ENCODE measurements at places on chromosomes 13 and 19.

GRCh38 chr19:30552593-30552992 is 180.4 kb downstream of the ZNF536 start:
- H3K4me1 ChIP-seq, result peaks cover 15% of the 10 kb centered on the region
- no peak overlapping the region for H3K27ac ChIP-seq
- H3K36me3 ChIP-seq, result no peaks in the 10 kb centered on the region
- H3K27me3 ChIP-seq, result peaks cover 2% of the 10 kb centered on the region

DNA sequence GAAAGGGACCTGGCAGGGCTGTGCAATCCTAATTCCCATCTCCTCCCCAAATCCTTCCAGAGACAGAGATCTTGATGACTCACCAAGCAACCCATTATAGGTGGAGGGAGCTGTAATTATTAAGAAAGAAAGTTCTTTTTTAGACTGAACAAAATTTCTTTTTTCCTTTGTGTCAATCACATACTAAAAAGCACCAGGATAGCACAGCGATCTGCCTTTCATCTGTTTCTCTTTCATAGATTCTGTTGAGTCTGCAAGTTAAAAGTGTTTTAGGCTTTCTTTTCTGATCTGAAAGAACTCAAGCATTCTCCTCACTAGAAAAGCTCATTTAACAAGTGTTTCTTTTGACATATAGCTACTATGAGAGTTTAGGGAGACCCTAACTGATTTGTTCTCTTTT is 222.8 kb downstream of the DCT start:
- no peak overlapping the region for H3K27ac ChIP-seq
- no peak overlapping the region for H3K4me3 ChIP-seq
- H3K4me1 ChIP-seq, result peaks cover 5% of the 10 kb centered on the region
- no peaks in the 10 kb centered on the region for H3K36me3 ChIP-seq
- DNase-seq, result no peak

DNA sequence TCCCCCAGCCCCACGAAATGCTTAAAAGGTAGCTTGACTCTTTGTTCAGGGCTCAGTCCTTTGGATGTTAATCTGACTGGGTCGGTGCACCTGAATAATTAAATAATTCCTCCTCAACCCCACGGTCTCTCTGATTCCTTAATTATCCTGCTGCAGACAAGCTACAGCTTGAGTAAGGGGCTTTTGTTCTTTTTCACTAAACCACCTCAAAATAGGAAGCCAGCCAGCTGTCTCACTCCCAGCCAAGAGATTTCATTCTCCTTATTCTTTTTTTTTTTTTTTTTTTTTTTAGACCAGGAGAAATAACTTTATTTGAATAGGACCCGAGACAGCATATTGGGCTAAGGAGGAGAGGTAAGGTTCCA is 7.9 kb upstream of the FCGBP start:
- H3K27ac ChIP-seq, result peak overlapping the region; percentile 93
- peak overlapping the region; percentile 27 for H3K4me3 ChIP-seq
- no peaks in the 10 kb centered on the region for H3K36me3 ChIP-seq
- DNase-seq, result no peak
- H3K27me3 ChIP-seq, result no peaks in the 10 kb centered on the region

DNA sequence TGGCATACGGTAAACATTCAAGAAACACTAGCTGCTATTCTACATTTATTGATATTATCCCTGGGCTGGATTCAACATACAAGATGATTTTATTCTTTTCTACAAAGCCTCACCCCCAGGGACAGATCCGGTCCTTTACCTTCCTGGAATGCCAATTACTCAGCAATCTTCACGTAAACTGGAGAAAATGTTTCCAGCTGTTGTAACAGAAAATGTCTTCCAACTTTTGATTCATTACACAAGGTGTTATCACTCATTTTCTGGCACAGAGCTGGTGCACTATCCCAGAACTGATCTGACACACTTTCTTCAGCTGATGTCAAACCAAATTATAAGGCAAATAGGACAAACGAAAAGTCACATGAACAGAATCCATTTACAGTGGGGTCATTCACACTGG is 33.1 kb downstream of the DCLK1 start:
- no peaks in the 10 kb centered on the region for H3K27me3 ChIP-seq
- no peak overlapping the region for H3K4me3 ChIP-seq
- no peaks in the 10 kb centered on the region for H3K4me1 ChIP-seq
- no peaks in the 10 kb centered on the region for H3K36me3 ChIP-seq

- peaks cover 2% of the 10 kb centered on the region for H3K27me3 ChIP-seq
- DNase-seq, result no peak
- H3K27ac ChIP-seq, result no peak overlapping the region
- H3K4me3 ChIP-seq, result no peak overlapping the region
Observed at GRCh38 chr13:94236872-94237271, 242.6 kb downstream of the DCT start.

DNA sequence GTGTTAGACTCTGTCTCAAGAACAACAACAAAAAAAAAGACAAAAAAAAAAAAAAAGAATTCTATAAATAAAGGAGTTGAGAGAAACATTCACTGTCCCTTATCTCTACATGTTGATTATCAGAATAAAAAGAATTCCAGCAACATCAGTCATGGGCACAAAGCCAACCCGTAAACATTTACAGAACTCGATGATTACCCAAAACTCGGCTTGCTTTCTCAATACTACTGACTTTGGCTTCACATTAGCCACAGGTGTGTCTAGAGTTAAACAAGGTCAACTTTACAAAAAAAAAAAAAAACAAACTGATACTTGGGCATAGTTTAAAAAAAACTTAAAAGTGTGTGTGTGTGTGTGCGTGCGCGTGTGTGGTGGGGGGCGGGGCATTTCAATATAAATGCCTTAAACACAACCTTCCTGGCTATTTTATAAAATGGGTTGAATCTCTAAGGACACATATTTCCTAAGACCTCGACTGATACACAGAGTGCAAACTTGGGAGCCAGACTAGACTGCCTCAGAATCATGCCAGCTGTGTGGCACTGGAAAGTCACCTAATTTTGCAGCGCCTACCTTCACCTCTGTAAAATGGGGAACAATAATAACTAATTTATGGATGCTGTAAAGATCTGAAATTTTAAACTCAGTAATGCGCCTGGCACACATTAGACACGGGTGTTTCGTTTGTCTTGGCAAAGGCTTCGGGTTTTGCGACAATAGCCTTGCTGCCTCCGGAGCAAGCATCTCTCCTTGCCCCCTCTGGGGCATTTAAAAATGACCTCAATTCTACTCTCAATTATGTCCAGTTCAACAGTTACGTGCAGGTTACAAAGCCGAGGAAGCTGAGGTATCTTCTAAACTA is 922 bp downstream of the EBPL start:
- peaks cover 16% of the 10 kb centered on the region for H3K4me1 ChIP-seq
- peak overlapping the region; percentile 95 for H3K4me3 ChIP-seq
- peaks cover 12% of the 10 kb centered on the region for H3K36me3 ChIP-seq
- peaks cover 7% of the 10 kb centered on the region for H3K27me3 ChIP-seq

GRCh38 chr19:710767-711166 is 2.0 kb downstream of the PALM start:
- no peak overlapping the region for H3K4me3 ChIP-seq
- no peak for DNase-seq
- no peak overlapping the region for H3K27ac ChIP-seq
- peaks cover 7% of the 10 kb centered on the region for H3K36me3 ChIP-seq
- H3K4me1 ChIP-seq, result peaks cover 2% of the 10 kb centered on the region
- H3K27me3 ChIP-seq, result peaks cover 9% of the 10 kb centered on the region

DNA sequence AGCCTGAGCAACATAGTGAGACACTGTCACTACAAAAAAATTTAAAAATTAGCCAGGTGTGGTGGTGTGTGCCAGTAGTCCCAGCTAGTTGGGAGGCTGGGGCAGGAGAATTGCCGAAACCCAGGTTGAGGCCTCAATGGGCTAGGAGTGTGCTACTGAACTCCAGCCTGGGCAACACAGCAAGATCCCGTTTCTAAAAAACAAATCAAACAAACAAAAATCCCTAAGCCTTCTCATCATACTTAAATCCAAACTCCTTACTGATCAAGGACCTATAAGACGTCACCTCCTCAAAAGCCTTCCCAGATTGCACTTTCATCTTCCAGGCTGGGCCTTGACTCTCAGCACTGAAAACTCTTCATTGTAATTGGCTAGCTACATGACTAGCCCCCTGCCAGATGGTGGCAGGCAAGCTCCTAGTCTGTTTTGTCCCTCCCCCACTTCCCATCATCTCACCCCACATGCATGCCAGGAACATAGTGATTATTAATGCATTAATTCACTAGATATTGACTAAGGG is 17.5 kb upstream of the NANOS3 start:
- DNase-seq, result no peak
- peaks cover 2% of the 10 kb centered on the region for H3K36me3 ChIP-seq
- H3K4me3 ChIP-seq, result no peak overlapping the region
- H3K4me1 ChIP-seq, result peaks cover 10% of the 10 kb centered on the region

- peak overlapping the region; percentile 58 for H3K27ac ChIP-seq
- H3K4me1 ChIP-seq, result peaks cover 51% of the 10 kb centered on the region
Observed at GRCh38 chr13:112761701-112762689, 72.2 kb downstream of the ATP11A start.

GRCh38 chr13:113425941-113426590 is 27.2 kb downstream of the ADPRHL1 start:
- no peak overlapping the region for H3K4me3 ChIP-seq
- H3K27ac ChIP-seq, result no peak overlapping the region
- no peak for DNase-seq
- no peaks in the 10 kb centered on the region for H3K36me3 ChIP-seq
- H3K4me1 ChIP-seq, result no peaks in the 10 kb centered on the region

DNA sequence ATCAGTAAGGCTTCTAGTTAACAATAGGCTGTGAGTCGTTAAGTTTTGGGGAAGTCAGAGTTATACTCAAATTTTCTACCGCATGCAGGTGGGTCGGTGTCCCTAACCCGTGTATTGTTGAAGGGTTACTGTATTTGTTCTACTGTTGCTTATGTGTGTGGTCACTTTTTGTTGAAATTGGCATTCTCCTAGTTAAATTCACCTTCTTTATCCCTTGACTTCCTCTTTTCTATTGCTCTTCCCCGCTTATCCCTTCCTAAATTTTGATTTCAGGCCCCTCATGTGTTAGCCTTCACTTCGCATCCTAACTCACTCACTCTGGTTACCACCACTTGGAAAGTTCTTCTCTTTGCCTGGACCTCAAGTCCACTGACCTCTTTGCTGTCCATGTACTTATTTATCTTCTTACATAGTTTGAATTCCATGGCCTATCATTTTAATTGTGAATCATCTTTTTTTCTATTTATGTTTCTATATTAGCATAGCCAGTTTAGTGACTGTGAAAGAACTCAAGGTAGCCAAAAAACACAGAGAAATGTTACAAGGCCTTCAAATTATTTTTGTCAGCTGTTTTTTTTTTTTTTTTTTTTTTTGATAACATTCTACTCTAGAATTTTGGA is 52.9 kb downstream of the NDFIP2 start:
- H3K27ac ChIP-seq, result no peak overlapping the region
- no peak overlapping the region for H3K4me3 ChIP-seq
- no peaks in the 10 kb centered on the region for H3K27me3 ChIP-seq
- DNase-seq, result no peak

- DNase-seq, result no peak
- peaks cover 60% of the 10 kb centered on the region for H3K4me1 ChIP-seq
- peak overlapping the region; percentile 79 for H3K27ac ChIP-seq
- H3K36me3 ChIP-seq, result peaks cover 8% of the 10 kb centered on the region
- peaks cover 15% of the 10 kb centered on the region for H3K27me3 ChIP-seq
- H3K4me3 ChIP-seq, result peak overlapping the region; percentile 49
Observed at GRCh38 chr19:46976845-46977320, 42.8 kb upstream of the NPAS1 start.

GRCh38 chr13:49587311-49587847 is 2.0 kb upstream of the RCBTB1 start:
- peaks cover 11% of the 10 kb centered on the region for H3K36me3 ChIP-seq
- H3K4me1 ChIP-seq, result peaks cover 15% of the 10 kb centered on the region
- no peak for DNase-seq
- H3K27me3 ChIP-seq, result peaks cover 8% of the 10 kb centered on the region
- no peak overlapping the region for H3K4me3 ChIP-seq

DNA sequence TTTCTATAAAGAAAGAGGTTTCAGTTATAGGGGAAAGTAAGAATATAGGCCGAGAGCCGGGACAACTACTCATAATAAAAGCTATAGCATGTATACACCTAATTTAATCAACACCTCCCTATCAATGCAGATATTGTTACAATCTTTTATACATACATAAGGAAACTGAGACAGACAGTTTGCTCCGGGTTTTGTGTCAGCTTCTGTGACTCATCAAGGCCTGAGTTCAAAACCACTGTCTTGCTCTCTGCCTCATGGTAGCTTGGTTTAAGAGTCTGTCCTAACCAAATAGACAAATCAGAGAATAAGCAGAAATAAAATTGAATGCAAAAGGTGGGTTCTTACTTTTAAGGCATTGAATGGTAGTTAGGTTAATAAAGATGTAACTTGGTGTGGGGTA is 222.9 kb downstream of the GGACT start:
- H3K36me3 ChIP-seq, result peaks cover 3% of the 10 kb centered on the region
- no peak overlapping the region for H3K4me3 ChIP-seq
- no peak overlapping the region for H3K27ac ChIP-seq
- peaks cover 4% of the 10 kb centered on the region for H3K4me1 ChIP-seq
- DNase-seq, result no peak

GRCh38 chr13:34672631-34673030 is 269.4 kb upstream of the NBEA start:
- H3K36me3 ChIP-seq, result no peaks in the 10 kb centered on the region
- H3K27ac ChIP-seq, result no peak overlapping the region
- no peaks in the 10 kb centered on the region for H3K4me1 ChIP-seq

- DNase-seq, result no peak
- peak overlapping the region; percentile 85 for H3K4me3 ChIP-seq
- H3K36me3 ChIP-seq, result peaks cover 5% of the 10 kb centered on the region
- no peak overlapping the region for H3K27ac ChIP-seq
- H3K27me3 ChIP-seq, result peaks cover 46% of the 10 kb centered on the region
Observed at GRCh38 chr13:27977476-27978300, 8.6 kb upstream of the CDX2 start.

GRCh38 chr19:8243146-8243545 is 34.0 kb downstream of the CERS4 start:
- no peak for DNase-seq
- no peak overlapping the region for H3K4me3 ChIP-seq
- no peak overlapping the region for H3K27ac ChIP-seq

DNA sequence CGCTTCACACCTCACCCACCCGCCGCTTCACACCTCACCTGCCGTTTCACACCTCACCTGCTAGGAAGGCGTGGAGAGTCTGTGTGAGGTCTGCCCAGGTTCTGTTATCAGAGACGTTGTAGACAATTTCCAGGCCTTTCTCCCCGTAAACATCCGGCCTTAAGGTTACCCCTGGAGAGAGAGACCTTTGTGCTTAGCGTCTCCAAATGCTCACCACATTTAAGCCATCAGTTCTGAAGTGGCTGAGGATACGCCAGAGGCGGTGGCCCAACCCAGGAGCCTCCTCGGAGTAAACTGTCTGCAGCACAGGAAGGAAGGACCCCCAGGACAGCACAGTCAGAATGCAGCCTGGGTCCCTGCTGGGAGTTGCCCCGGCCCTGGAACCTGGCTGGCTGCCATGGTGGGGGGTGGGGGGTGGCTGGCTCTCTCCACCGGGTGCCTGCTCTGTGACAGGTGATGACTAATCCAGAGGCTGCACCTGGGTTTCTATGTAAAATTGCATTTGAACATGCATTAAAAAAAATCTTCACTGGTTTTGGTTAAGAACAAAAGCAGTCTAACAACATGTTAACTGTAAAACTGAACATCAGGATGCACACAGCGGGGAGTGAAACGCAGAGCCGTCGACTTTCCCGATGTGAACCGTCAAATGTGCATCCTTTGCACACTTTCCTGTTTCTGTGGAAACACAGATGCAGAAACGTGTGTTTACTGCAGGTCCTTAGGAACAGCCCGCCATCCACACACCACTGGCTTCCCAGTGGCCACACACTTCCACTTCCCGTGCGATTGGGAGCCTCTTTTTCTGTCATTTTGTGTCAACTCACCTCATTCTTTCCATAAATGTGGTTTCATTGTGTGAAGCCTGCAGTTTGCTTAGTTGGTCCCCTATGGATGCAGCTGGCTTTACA is 4.5 kb downstream of the ATP4B start:
- peak overlapping the region; percentile 64 for H3K27ac ChIP-seq
- H3K36me3 ChIP-seq, result no peaks in the 10 kb centered on the region
- no peak overlapping the region for H3K4me3 ChIP-seq
- no peak for DNase-seq
- H3K27me3 ChIP-seq, result peaks cover 8% of the 10 kb centered on the region
- H3K4me1 ChIP-seq, result peaks cover 18% of the 10 kb centered on the region
